Stimulated activated CD4-positive, alpha-beta T cell treated with anti-CD3 and anti-CD28 coated beads, Interleukin-15, amount 100 ng/mL, for 48 hours (primary cell): ENCODE measurements at places on chromosomes 16 and 17.
A peak's percentile ranks its signal among the peaks of the same experiment; 100 is the strongest.

GRCh38 chr17:6936370-6937028 is 59.4 kb upstream of the ALOX12 start:
- DNase-seq = no peak

- DNase-seq = no peak
These were observed 34.0 kb downstream of the DGKE start for GRCh38 chr17:56867948-56868376.

DNA sequence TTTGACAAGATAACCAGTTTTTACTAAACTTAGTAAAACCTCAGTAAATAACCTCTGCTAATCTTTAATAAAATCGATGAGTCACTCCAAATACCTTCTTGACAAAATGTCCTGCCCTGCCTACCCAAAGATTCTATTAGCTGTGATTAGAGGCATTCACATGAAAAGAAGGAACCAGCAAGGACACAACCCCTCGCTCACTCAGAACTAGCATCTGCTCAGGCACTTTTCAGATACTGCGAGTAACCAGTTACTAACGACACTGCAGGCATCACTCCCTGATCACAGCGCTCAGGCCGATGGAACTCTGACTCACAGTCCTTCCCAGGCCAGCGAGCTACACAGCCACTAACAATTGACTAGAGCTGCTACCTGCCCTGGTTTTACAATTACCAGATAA is 24.3 kb downstream of the PELP1 start:
- DNase-seq = no peak

- no peak for DNase-seq
These were observed 20.2 kb upstream of the C1QL1 start for GRCh38 chr17:44988044-44988942.

DNA sequence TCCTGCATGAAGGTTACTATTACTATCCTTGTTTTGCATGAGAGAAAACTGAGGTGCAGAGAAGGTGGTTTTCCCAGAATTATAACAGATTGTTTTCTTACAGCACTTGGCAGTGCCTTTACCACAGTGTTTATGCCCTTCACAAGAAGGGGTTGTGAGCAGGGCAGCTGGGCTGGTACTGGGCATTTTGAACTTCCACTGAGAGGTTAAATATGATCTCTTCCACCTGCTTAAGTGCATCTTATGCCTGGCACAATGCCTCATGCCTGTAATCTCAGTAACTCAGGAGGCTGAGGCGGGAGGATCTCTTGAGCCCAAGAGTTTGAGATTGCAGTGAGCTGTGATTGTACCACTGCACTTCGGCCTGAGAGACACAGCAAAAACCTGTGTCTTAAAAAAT is 36.2 kb downstream of the NDE1 start:
- DNase-seq = no peak

- peak; percentile 20 for DNase-seq
These were observed 25.6 kb downstream of the TTLL6 start for GRCh38 chr17:48791128-48792032.

GRCh38 chr17:64500862-64501765 is 4.3 kb upstream of the POLG2 start:
- DNase-seq = no peak

DNA sequence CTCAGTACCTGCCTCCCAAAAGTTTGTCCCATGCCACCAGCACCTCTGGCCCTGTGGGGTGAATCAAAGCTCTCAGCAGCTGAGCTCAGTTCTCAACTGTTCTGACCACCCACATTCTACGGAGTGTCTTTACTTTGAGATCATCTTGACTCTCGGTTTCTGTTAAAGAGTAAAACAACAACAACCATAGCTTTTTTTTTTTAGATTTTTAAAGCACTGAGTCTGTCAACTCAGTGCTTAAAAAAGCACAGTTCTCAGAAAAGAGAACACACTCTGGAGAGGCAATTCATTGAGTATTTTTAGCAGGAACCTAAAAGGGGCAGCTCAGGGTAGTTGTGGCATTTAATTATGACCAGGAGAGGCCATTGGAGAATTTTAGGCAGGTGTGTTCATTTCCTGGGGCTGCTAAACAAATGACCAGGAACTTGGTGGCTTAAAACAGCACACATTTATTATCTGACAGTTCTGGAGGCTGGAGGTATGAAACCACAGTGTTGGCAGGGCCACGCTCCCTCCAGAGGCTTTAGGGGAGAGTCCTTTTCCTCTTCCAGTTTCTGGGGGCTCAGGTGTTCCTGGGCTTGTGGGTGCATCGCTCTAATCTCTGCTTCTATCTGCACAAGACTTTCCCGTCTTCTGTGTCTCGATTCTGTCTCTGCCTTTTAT is 6.7 kb upstream of the WFIKKN2 start:
- no peak for DNase-seq

DNA sequence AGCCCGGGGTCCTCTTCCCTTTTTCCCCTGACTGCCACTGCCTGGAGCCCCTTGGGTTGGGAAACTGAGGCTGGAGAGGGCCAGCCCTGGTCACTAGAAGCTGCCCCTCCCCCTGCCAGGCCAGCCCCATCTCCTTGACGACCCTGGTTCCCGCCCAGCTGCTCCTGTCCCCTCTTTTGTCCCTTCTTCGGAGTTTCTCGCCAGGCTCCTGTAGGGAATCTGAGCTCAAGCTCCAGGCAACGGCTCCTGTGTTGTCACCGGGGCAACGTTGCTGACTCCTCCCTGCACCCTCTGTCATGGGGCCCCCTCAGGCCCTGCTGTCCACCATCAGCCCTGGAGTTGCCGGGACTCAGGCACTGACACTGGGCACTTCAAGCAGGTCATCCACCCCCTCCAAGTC is 5.7 kb downstream of the LLGL1 start:
- DNase-seq = no peak
